ENCODE measurements at places on chromosomes 2 and 18.

GRCh38 chr2:30394096-30394495 lies 53.0 kb upstream of the LCLAT1 start:
- no peak for DNase-seq

DNA sequence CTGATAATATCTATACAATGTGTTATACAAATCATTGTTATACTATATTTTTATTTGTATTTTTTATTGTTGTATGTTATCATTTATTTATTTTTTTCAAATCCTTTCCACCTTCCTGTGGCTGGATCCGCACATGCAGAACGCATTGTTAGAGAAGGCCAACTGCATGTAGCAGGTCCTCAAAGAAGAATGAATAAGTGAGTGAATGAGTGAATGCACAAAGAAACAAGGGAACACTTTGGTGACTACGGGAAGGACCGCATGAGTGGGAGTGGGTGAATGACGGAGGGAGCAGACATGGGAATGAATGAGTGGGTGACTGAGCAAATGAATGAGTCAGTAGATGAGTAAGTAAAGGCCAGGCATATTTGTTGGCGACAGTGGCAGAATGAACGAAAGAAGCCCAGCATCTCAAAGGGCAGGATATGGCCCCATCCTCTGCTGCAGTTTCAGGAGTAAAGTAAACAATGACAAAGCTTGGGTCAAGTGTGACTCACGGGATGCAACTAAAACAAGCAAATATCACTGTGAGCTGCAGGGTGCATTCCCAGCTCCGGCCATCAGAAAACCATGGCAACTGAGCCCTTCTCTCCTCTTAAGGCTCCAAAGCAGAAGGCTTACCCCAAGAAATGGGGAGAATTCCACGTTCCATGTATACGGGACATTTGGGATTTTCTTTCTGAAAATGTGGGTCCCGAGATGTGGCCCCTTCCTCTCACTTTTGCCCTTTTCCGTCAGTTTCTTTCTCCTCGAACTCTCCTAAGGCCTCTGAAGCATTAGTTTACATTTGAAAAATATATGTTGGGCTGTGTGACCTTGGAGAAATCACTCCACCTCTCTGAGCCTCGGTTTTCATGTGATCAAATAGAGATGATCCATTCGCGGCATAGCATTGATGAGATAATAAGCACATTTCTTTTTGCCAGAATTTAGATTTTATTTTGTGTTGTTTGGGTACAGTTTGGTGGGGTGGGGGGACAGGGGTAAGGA lies 24.5 kb downstream of the KCNF1 start:
- no peak for DNase-seq

DNA sequence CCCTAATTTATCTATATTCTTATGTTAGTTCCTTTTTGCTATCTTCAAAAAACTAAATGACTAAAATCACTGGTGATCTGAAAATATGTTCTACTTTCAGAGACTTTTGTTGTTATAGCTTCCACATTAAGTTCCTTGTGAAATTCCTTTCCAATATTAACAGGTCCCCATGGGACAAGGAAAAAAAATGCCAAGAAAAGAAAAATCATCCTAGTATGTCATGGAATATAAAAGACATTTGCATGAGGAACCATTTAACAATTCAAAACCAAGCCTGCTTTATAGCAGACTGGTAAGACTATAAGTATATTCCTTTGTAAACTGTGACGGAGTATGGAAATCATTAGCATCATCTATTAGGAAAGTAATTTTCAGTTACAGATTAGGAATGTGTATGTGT lies 48.1 kb downstream of the COBLL1 start:
- no peak for DNase-seq

DNA sequence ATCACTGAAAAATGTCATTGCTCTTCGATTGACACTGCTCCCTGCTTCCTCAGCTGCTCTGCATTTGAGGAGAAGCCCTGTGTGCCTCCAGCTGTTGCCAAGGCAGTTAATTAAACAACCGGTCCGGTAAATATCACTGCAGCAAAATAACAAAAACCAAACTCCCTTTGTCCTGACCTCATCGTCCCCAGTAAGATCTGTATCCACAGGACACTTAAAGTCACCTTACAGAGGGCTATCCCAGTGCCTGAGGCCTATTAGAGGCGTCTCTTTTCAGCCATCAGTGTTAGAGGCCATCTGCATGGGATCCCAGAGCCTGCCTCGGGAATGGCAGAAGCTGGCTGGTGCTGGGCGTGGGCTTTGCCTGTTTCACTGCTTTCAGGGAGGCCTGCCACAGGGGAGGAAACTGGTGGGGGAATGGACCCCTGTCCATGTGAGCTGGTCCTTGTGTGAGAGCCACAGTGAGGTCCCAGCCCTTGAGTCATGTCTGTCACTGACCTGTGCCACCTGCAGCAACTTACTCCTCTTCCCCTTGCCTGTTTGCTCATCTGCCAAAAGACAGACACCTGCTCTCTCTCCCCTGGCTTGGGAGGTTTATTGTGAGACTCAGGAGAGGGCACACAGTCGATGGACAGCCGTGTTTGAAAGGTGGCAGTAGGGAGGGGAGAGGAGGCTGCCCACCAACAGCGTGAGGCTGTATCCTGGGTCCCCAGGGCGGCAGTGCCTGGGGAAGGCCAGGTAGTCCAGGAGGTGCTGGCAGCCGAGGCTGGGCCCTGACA lies 117.7 kb upstream of the MCFD2 start:
- DNase-seq, result no peak

DNA sequence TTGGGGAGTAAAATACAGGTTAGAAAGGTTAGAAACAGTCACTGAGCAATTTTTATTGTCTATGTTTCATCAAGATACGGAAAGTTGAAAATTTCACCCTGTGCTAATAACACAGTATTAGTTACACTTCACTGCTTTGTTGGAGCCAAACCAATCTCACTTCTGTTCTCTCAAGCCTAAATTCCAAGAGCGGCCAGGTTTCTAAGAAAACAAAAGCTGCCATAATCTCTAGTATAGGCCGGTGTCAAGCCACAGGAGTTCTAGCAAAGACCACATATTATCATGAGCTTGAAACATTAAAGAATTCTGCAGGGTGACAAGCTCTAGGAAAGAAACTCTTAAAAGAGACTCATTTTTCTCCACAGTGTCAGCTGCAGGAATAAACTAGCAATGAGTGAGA lies 128.7 kb downstream of the TXNL1 start:
- DNase-seq, result no peak

DNA sequence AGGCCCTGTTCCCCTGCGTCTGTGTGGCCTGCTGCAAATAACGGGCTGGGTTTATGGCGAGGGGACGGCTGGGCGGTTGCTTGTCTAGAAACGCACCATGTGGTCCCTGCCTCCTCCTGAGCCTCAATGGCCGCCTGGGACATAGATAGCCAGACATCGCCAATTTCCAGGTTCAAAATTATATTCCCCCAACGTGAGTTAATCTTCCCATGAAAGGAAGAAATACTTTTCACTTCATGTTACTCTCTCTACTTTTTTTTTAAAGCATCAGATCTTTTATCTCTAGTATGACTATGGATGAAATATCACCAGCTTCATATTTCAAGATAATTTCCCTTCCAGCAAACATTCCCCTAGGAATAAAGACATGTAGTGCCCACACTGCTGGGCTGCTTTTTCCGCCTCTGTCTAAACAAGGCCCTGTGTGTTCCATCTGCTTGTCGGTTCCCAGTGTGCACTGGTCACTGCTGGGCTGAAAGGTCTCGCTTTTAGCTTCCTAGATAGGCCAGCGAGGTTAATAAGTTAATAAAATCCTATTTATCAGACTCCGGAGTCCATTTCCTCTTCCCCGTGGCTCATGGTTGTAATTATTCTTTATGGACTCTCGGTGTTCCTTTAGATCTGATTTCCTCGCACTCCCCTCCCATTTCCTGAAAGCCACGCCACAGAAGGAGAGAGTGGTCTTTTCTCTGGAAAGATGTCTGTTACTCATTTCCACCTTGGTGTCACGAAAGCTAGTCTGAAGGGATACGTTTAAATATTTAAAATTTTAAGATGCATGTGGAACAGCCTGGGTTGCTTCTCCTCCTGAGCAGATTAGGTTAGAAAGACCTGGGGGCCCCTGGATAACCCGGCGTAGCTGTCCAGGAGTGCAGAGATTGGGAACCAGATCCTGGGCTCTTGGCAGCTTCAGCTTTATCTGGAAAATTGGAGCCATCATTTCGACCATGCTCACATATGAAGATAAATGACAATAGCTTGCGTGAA lies 196.6 kb upstream of the COPS8 start:
- DNase-seq, result no peak

DNA sequence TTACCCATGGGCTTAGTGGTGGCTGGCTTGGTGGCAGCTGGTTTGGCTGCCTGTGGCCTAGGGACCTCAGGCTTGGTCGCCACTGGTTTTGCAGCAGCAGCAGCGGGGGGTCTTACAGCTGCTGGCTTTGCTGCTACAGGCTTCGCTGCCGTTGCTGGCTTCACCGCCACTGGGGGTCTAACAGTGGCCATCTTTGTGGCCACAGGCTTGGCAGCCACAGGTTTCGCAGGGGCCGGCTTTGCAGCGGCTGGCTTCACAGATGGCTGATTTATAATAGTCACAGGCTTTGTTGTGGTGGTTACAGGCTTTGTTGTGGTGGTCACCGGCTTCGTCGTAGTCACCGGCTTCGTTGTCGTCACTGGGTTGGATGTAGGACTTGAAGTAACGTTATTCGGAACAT lies 77.8 kb downstream of the COL6A3 start:
- DNase-seq, result no peak

- no peak for DNase-seq
These were observed 800.8 kb upstream of the GYPC start for GRCh38 chr2:125855204-125855603.

DNA sequence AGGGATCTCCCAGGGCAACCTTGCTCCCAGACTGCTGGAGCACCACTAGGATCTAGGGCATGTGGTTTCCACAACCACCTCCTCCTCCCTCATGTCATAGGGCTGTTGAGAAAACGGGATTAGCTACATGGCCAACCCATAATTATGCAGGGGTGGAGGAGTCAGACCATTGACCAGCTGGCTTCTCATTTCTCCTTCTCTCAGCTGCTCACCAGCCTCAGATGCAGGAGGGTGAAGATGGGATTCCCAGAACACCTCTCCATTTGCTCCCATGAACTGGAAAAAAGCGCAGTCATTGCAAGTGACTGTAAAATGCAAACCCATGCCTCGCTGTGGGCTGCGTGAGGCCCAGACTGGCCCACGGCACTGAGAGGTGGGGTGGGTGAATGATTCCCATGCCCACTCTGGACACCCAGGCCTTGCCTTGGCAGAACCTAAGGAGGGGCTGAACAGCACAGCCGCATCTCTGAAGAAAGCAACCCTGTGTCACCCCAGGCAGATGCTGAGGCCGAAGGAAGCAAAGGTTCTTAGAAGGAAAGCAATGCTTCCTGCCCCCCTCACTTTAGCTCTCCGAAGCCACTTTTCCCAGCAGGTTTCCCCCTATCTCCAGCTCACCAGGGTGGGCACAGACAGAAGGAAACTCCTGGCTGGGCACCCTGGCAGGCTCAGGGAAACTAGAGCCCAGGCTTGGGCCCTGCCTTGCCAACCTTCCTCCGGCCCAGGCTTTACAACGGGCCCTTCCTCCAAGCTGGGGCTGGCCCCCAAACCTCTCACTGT lies 69.6 kb upstream of the RTN4 start:
- DNase-seq, result no peak

- no peak for DNase-seq
These were observed 101.3 kb downstream of the RAD51AP2 start for GRCh38 chr2:17416884-17417391.

DNA sequence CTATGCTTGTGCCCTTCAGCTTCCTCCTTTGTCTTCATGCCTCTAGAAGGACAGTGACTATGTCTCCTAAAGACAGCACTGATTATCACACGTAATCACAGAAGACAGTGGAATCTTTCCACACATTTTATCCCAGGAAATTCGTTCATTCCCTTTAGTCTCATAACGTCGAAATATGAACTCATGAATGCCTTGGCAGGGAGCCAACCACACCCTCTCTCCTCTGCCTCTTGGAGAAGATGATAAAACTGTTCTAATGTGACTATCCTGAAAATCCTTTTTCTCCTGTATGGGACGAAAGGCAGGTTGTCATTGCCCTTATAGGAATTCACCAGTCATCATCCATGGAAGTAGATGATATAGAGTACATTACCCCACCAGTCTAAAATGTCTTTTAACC lies 726.6 kb upstream of the FANCL start:
- DNase-seq, result no peak

DNA sequence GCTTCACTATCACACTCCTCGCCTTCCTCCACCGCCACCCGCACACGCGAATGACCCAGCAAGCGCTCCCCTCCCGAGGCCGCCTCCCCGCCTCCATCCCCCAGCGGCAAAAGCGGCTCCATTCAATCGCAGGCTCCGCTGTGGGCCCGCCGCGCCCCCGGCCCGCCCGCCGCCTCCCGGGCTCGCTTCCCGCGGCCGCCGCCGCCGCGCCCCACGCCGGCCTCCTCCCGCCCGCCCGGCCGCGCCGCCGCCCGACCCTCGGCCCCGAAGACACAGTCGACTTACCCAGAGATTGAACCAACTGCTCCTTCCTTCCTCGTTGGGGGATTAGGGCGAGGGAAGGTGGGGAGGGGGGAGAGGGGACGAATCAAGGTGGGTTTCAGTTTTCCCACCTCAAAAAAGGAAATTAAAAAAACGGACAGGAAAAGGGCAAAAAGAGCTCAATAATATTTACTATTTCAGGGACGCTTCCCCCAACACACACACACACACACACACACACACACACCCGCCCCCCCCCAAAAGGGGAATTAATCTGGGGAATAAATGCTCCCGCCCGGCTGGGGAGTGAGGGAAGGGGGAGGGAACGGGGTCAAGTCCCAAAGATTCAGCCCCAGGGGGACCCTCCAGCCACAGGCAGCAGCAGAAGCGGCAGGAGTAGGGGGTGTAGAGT lies 743 bp downstream of the XPO1 start:
- DNase-seq, result peak; percentile 45

GRCh38 chr2:54059986-54060385 lies 55.4 kb upstream of the ACYP2 start:
- no peak for DNase-seq

GRCh38 chr2:162308747-162309503 lies 9.6 kb downstream of the IFIH1 start:
- no peak for DNase-seq

DNA sequence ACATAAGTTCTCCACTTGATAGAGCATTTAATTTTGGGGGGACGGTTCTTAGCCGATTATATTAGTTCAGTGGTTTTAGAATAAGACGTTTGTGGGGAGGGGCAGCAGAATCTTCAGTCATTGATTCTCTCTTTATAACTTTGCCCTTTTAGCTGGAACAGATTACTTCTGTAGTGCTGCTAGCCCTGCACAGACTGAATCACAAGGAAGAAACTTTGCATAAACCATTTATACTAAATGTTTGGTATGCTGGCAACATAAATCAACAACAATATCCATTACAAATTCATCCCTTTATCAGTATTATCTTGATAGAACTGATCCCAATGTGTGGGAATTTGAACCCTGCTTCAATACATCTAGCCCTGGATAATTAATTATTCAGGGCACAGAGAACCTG lies 112.2 kb downstream of the GPD2 start:
- DNase-seq, result no peak
